Activated T-cell treated with anti-CD3 and anti-CD28 coated beads for 4 hours (primary cell): ENCODE measurements at places on chromosomes 5 and 9.

GRCh38 chr5:63155310-63155631 lies 576.7 kb downstream of the LRRC70 start:
- DNase-seq: no peak

- DNase-seq: no peak
These were observed 6.5 kb upstream of the FBXO10 start for GRCh38 chr9:37582548-37583157.

GRCh38 chr5:106314221-106314824 lies 1356.4 kb downstream of the EFNA5 start:
- no peak for DNase-seq

DNA sequence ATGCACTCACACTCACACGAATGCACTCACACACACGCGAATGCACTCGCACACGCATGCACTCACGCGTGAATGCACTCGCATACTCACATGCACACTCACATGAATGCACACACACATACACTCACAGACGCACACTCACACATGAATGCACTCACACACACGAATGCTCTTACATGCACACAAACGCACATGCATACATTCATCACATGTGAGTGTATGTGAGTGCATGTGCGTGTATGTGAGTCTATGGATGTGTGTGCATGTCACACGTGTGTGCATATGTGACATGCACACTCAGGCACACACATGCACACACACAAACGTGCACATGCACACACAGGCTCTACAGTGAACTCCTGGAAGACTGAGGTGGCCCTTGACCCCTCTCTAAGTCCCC lies 121.7 kb downstream of the ADAMTS2 start:
- DNase-seq: no peak

- DNase-seq: no peak
These were observed 21.4 kb downstream of the CMBL start for GRCh38 chr5:10286162-10286861.

DNA sequence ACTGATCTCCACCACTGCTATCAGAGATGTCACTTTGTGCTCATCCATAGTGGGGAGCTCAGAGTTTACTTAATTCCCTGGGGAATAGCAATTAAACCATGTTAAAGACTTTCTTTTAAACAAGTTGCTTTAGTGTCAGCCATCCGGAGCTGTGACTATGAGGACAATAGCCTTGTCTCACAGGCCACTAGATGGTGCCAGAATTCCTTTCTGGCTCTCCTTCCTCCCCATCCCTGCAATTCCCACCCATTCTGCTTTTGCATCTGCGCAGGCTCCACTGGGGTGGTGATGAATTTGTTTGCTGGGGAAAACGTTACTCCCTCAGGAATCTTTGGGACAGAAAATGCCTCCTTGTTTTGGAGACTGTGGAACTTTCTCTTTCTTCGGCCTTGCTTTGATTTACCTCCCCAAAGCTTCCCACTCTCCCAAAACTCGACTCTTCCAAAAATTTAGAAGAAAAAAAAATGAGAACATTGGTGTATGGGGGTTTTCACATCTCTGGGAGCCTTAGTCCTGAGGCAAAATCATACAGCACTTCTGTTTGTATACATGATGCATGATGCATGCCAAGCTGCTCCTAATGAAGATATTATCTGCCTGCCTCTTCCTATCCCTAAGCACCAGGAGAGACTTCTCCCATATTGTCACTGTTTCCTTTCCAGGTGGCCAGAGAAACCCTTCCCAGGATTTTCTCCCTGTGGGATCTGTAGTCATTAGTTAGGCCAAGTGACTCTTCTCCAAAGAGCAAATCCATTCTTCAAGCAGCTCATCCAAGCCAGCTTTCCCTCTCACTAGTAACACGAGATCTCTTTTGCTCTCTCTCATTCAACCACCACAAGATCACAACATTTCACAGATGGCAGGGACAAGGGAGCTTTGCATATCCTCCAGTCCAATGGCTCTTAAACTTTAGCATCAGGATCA lies 466.1 kb downstream of the TLR4 start:
- no peak for DNase-seq

GRCh38 chr5:120137582-120137981 lies 326.5 kb upstream of the PRR16 start:
- no peak for DNase-seq

- no peak for DNase-seq
These were observed 263.6 kb upstream of the RASA1 start for GRCh38 chr5:87004101-87004500.

- DNase-seq: no peak
These were observed 14.4 kb downstream of the NINJ1 start for GRCh38 chr9:93119703-93119952.

DNA sequence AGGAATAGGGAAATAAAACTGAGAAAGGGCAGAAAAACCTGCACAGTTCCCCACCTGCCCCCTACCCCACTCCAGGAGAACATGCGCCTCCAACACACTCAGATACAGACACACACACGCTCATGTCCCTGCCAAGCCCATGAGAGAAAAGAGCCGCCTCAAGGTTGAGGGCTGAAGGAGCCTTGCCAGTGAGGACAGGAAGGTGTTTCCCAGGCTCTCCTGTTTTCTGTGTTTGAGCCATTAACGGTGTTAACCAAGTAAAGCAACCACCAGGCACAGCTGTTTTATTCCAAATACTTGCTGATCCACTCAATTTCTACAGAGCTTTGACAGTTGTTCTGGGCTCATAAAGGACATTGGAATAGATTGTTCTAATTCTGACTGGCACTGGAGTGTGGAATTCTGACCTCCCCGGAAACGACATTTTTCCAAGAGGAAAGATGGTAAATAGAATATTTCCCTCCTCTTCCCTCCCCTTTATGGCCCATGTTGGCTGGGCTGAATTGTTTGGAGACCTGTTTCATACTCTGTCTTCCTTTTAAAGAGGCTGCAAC lies 238.0 kb downstream of the DMAC1 start:
- DNase-seq: no peak

DNA sequence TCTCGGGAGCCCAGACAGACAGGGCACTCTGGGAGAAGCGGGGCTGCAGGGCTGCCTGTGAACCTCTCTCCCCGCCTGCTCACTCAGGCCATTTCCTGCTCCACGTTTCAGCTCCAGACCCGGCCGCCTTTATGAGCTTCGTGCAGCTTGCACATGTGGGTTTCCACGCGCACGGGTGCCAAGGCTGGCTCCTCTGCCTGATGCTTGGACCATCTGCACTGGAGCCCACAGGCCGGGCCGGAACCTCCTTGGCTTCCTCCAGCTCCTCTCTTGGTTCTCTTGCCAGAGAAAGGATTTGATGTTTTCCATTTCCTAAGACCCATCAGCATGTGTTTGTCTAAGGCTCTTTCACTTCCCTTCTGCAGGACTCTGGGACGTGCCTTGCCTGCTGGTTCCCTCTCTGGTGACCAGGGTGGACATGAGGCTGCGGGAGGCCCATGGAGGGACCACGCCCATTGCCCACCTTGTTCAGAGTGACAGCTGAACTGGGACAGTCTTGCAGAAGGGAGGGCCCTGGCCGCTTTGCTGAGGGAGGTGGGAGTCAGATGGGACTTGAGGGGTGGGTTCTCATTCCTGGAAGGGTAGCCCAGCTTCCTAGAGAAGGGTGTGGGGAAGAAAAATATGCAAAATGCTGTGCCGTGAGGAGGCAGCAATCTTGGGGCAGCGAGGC lies 23.3 kb upstream of the COL5A1 start:
- DNase-seq: no peak

DNA sequence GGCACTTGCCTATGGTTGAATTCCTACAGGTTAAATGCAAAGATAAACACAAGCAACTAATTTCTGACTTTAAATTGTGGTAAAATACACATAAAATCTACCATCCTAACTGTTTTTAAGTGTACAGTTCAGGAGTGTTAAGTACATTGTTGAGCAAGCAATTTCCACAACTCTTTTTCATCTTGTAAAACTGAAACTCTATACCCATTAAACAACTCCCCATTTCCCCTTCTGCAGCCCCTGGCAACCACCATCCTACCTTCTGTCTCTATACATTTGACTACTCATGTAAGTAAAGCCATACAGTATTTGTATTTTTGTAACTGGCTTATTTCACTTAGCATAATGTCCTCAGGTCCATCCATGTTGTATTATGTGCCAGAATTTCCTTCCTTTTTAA lies 38.5 kb upstream of the STX17 start:
- DNase-seq: no peak
